NCI-H345 (cell line): ENCODE measurements at places on chromosomes 4 and X.

- no peak for DNase-seq
Observed at GRCh38 chrX:111375747-111376146, 36.2 kb downstream of the DCX start.

GRCh38 chrX:46374371-46374770 lies 170.8 kb downstream of the ZNF674 start:
- DNase-seq, result no peak

GRCh38 chr4:37476256-37476655 lies 209.9 kb downstream of the RELL1 start:
- no peak for DNase-seq

DNA sequence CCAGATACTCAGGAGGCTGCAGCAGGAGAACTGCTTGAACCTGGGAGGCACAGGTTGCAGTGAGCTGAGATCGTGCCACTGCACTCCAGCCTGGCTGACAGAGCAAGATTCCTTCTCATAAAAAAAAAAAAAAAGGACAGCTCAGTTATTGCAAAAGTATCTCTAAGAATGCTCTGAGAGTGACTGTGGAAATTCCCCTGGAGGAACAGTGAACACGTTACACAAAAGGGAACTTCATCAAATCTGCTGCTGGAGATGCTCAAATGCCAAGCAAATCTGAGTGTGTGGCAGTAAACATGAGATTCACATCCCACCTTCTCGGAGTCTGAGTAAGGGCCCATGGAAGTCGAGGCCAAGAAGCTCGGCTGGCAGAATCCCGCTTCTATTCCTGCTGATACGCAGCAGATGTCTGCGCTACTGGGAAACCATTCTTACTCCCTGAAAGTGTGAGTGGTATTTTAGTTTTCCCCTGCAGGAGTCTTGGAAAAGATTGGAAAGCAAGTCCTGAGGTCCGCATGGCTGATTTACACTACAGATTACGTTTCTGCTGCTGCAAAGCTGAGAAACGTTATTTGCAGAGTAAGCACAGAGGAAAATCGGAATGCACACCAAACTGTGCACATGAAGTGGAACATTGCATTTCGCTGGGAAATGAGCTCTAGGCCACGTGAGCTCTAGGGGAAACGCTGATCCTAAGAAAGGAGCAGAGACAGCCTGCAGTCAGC lies 162.9 kb downstream of the NSUN7 start:
- no peak for DNase-seq

- DNase-seq, result no peak
Observed at GRCh38 chr4:151948351-151949016, 187.7 kb upstream of the GATB start.

DNA sequence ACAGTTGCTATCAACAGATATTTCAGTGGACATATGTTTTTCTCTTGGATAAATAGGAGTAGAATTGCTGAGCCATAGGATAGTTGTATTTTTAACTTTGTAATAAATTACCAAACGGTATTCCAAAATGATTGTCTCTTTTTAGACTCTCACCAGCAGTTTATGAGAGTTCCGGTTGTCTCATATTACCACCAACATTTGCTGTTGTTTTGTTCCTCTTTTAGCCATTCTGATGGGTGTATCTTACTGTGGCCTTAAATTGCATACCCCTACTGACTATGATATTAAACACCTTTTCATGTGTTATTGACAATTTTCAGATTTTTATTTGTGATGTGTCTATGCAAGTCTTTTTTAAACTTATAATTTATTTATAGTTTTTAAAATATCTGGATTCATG lies 39.7 kb downstream of the SNX25 start:
- DNase-seq, result no peak

- no peak for DNase-seq
Observed at GRCh38 chr4:123291329-123291728, 105.3 kb upstream of the SPRY1 start.

DNA sequence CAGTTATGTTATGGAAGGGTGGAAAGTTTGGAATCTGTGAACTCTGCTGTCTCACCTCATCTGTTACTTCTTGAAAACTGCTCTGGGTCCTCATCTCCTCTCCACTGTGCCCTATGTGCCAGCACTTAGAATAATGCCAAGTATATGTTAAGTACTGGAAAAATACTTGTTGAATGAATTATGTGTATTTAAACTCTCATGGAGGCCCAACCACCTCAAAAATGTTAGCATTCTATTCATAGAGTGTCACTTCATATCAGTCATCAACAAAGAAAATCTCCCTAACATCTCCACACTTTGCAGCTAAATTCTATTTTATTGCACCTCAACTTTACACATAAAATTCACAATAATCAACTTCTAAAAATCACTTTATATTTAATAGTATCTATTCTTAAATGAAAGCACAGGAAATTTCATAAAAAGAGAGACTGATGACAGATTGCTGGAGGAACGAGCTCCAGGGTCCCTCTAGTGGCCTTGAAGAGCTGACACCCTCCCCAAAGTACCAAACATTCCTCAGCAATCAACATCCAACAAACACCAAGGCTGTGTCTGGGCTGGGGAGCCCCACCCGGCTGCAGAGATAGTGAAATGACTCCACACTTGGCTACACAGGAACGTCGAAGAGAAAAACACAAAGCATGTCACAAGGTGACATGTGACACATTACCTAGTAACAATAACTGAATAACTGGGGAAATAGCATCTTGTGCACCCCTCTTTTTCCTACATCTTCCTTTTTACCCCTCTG lies 45.8 kb downstream of the SLC39A8 start:
- peak; percentile 5 for DNase-seq

GRCh38 chr4:123553733-123554637 lies 157.4 kb downstream of the SPRY1 start:
- DNase-seq, result no peak

- DNase-seq, result no peak
Observed at GRCh38 chrX:79400623-79401022, 33.5 kb upstream of the ITM2A start.

- DNase-seq, result no peak
Observed at GRCh38 chr4:86141161-86141560, 218.7 kb downstream of the MAPK10 start.

DNA sequence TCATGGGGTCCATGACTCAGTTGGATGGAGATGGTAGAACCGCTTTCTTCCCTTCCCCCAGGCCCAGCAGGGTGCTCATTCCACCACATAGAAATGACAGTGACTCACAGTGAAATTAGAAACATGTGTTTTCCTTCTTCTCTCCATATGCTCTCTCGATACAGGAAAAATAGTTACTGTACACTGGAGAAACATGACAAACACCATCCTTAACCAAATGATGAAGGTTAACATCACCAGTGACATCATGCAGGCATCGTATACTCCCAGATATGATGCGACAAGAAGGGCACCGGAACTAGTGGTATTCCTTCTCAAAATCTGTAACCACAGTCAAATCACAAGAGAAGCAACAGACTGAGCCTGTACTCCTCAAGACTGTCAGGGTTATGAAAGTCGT lies 11.7 kb upstream of the RAB40A start:
- DNase-seq, result no peak

- peak; percentile 11 for DNase-seq
Observed at GRCh38 chr4:183402771-183403170, 41.7 kb upstream of the CDKN2AIP start.

- no peak for DNase-seq
Observed at GRCh38 chrX:45912316-45912715, 632.9 kb downstream of the ZNF674 start.

DNA sequence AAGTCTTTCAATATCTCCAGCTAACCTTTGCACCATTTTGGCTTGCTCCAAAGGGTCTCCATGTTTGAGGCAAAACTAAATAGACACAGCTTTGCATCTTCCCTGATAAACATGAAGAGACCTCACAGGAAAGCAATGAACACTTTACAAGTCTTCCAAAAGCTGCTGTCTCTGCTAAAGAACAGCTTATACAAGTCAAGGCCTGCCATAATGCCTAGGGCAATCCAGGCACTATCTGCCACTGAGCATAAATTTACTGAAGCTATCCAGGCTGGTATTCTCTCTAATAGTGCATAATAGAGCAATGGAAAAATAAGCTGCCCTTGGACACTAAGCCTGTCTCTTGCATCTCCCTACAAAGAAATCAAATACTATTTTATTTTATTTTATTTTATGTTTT lies 60.1 kb upstream of the S100G start:
- DNase-seq, result no peak

DNA sequence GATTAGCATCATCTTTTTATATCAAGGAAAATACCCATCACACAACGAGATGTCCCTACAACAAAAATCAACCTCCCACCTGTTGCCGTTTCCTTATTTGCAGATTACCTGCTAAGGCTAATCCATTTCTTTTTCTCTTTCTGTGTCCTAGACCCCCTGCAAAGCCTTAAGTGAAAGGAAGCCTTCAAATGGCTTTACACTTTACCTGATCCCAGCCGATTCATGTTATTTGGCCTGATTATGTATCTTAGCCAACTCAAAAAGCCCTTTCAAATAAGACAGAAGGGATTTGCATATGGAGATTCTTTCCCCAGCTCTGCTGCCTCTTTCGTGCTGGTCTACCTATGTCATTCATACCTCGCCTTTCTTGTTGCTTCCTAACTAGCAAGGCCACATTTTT lies 14.4 kb downstream of the ABCG2 start:
- no peak for DNase-seq

GRCh38 chr4:95556207-95556859 lies 7.6 kb upstream of the UNC5C start:
- no peak for DNase-seq

DNA sequence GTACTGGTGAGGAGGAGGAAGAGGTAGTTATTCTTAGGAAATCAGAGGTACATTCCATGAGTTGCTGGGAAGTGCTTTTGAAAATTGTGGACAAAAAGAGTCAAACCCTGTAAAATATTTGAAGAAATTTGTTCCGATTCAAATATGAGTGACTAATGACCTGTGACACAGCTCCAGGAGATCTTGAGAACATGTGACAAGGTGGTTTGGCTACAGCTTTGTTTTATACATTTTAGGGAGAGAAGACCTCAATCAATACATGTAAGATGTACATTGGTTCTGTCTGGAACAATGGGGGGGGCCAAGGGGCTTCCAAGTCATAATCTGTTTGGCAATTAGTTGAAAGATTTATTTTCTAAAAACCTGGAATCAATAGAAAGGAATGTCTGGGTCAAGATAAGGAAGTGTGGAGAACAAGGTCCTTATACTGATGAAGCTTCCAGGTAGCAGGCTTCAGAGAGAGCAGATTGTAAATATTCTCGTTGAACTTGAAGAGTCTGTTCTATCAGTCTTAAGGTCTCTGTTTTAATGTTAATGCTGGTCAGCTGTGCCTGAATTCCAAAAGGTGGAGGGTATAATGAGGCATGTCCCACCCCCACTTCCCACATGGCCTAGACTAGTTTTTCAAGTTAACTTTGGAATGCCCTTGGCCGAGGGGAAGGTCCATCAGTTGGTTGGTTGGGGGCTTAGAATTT lies 15.5 kb upstream of the DAPP1 start:
- no peak for DNase-seq

DNA sequence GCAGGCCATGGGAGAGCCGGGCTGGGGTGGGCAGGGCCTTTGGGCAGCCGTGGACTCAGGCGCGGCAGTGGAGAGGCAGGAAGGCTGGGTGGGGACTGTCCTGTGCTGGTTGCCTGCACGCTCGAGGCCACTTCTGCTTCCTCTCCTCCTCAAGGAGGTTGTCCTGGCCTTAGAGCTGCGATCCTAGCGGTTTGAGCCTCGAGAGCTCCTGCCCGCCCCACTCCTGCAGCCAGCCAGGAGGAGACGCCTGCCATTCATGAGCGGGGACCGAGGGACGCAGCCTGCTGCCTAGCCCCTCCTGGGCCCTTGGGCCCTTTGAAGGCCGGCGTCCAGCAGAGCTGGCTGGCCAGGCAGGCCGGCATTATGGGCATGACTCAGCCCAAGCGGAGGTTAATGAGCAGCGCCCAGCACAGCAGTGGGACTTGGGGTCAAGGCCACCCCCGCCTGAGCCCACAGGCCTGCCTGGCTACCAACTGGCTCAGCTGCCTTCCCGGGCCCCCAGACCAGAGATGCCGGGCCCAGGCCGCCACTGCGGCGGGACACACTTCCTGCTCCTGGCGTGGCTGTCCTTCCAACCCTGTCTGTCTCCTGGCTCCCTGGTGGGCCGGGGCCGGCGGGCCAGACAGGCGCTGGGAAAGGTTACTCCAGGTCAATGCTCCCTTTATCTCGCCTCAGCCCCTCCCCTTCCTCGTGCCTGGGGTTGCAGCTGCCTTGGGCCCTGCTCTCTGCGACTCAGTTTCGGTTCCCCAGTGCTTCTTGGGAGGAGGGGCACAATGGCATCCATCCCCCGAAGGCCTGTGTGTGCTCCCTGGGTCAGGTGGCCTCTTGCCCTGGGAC lies 1.8 kb downstream of the ABCD1 start:
- peak; percentile 15 for DNase-seq

GRCh38 chr4:110489901-110490508 lies 14.1 kb downstream of the ENPEP start:
- no peak for DNase-seq

- no peak for DNase-seq
Observed at GRCh38 chrX:9884031-9884779, 83.0 kb upstream of the CLDN34 start.

- DNase-seq, result no peak
Observed at GRCh38 chr4:76943790-76944189, 5.8 kb upstream of the SEPTIN11 start.

GRCh38 chrX:77945910-77946545 lies 23.4 kb downstream of the PGAM4 start:
- no peak for DNase-seq

DNA sequence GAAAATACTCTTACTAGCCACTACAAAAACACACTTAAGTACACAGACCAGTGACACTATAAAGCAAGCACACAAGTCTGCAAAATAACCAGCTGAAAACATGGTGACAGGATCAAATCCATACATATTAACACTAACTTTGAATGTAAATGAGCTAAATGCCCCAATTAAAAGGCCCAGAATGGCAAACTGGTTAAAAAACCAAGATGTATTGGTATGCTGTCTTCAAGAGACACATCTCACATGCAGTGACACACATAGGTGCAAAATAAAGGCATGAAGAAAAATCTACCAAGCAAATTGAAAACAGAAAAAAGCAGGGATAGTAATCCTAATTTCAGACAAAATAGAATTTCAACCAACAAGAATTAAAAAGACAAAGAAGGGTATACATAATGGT lies 10.9 kb downstream of the PF4 start:
- no peak for DNase-seq

GRCh38 chrX:156000361-156000926 lies 2.9 kb downstream of the IL9R start:
- no peak for DNase-seq

GRCh38 chrX:77398330-77398954 lies 48.7 kb upstream of the FGF16 start:
- no peak for DNase-seq

DNA sequence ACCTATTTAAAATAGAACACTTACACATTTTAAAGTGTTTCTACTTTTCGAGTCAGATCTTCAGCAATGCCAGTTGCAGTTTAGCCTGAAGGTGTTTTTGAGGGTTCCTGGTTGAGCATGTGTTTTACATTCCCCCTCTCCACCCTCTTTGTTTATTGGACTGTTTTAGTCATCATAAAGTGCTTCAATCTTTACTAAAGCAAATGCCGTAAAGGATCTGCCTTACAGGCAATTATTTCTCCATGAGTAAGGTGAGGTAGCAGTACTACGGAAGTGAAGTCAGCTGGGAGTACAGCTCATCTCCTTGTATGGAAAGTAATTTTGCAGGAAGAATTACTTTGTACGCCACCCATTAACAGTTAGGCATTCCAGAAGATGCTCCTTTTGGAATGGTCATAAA lies 36.9 kb downstream of the PDLIM5 start:
- no peak for DNase-seq
